Suppressor macrophage treated with lipopolysaccharide for 4 hours (primary cell): ENCODE measurements at places on chromosomes 6 and 20.
A peak's percentile ranks its signal among the peaks of the same experiment; 100 is the strongest.

- no peak for DNase-seq
Observed at GRCh38 chr20:48689388-48689787, 138.4 kb downstream of the PREX1 start.

- DNase-seq, result no peak
Observed at GRCh38 chr6:110490110-110490509, 13.7 kb upstream of the SLC22A16 start.

- no peak for DNase-seq
Observed at GRCh38 chr6:27812805-27813492, 99.2 kb downstream of the OR2B2 start.

DNA sequence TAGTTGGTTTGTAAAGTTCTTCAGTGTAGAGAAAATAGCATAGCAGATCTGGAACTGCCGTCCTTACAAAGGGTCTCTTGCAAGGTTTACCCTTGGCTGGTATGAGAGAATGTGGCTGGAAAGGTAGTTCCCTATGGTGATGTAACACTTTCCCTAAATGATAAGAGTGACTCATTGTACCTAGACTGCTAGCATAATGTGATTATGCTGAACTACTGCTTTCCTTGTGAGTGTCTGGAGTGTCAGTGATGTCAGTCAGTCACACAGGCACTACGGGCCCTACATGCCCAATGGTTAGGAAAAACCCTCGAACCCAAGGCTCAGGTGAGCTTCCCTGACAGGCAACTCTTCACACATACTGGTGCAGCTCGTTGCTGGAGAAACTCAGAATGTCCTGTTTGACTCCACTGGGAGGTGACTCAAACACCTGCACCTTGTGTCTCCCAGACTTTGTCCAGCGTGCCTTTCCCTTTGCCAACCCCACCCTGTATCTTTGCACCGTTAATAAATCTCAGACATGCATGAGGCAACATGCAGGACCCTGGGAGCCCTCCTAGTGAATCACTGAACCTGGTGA, 28.4 kb upstream of the LY86 start:
- DNase-seq, result no peak

GRCh38 chr6:134204031-134204430, 113.9 kb downstream of the SGK1 start:
- DNase-seq, result no peak

GRCh38 chr20:49687595-49688567, 25.8 kb downstream of the B4GALT5 start:
- no peak for DNase-seq

DNA sequence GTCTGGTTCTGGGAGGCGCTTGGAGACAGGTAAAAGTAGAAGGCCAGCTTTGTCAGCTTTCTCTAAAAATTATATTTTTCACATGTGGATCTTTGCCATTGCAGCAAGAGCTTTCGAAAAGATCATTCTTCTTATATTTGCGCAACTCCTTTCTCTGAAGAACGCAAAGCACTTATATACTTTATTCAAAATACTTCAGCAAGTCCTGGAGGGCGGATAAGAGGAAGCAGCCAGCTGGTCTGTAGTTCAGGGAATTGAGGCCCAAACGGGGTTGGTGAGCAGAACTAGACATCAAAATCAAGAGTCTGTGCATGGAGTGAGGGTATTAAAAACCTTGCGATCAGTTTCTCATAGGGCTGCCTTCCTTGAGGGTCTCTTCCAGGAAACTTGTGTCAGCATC, 182.3 kb downstream of the DTNBP1 start:
- no peak for DNase-seq

DNA sequence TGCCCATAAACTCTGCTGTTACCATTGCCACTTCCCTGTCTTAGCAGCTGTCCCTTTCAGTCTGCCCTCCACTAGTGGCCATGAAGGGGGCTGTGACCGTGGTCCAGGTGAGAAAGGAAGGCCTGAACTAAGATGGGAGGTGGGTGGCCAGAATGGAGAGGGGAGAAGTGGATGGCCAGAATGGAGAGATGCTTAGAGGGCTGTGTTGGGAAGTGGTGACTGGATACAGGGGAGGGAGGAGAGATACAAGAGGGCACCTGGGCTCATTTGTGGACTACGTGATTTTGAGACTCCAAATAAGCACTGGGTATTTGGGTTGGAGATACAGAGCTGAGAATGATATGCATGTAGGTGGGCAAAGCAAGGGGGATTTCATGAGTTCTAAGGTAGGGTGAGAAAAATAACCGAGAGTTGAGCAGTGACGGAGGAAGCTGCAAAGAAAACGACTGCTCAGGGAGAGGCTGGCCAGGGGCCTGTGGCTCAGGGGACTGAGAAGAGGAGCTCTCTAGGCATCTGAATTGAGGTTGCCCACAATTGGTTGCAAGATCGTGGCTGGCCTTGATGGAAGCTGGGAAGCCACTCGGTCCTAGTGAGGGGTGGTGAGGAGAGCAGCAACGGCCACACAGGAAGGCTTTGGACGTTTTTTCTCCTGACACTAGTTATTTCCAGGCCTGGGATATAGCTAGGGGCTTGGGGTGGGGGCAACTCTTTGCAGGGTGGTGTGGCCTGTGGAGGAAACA, 36.9 kb downstream of the PANK2 start:
- no peak for DNase-seq

DNA sequence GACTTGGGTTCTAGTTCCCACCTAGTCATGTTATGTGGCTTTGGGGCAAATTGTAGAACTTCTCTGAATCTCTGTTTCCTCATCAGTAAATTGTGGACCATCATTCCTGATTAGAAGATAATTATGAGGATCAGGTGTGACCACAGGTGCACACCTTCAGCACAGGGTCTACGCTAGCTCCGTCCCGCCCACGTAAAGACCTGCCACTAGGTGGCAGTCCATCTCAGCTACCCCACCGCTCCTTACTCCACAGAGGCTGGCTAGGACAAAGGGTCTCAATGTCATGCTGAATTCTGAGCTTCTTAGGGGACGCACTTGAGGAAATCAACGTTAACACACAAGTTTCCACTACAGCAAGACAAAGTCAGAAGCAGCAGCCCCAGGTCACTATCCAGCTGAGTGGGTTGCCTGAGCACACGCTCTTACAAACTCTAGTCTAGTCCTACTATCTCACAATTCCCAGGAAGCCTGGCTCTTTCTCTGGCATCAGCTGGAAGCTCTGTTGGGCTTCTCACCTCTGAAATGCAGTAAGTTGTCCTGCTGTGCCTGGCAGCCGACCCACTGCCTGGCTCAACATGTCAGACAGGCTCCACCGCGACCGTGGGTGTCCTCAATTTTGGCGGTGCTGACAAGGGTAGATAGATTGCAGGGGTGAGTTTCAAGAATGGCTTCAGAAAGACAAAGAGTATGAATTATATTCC, 2.0 kb upstream of the PLCG1 start:
- no peak for DNase-seq

DNA sequence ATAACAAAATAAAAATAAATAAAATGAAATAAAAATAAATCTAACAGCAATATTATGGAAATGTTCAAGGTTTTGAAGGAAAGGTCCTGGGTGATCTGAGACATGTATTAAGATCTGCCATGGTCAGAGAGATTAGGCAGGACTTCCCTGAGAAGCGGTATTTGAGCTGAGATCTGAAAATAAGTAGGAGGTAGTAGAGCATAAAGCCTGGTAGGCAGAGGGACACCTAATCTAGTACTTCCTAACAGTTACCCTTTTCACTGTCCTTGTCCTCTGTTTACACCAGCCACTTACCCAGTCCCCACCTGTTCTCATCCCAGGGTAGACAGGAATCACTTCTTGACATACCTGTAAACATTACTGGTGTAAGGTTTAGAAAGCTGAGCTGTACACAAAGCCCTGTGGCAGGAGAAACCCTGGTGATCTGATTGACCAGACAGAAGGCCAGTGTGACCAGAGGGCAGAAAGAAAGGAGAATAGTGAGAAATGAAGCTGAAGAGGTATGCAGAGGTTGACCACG, 8.3 kb upstream of the ZNF318 start:
- DNase-seq, result no peak

DNA sequence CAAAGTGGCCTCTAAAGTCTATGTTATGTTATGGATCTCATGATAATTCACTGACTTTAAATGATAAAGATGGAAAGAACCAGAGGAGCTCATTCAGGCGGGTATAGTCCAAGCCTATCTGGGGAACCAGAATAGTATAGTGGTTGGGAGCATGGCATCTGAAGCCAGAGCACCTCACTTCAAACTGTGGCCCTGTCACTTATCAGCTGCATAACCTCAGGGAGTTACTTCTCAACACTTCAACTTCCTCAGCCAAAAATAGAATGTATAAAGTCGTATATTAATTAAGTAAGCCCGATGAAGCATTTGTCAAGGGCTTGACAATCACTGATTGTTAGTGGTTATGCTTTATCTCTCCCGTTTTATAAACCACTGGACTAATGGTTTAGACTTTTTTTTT, 112.7 kb downstream of the RTN4IP1 start:
- no peak for DNase-seq

DNA sequence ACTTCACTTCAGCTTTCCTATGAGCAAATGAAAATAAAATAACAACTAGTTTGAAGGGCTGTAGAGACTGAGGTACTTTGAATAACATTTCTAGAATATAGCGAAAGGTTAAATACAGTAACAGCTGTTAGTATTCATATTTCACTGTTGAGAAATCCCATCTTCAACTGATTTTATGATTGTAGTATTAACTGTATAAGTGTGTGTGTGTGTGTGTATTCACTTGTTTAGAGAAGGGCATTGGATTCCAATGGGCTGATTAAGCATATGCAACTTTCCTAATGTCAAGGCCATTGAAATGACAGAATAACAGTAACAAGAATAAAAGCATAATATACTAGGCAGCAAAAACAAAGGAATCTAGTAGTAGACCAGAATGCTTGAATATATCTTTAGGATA, 957.5 kb upstream of the EPHA7 start:
- no peak for DNase-seq

DNA sequence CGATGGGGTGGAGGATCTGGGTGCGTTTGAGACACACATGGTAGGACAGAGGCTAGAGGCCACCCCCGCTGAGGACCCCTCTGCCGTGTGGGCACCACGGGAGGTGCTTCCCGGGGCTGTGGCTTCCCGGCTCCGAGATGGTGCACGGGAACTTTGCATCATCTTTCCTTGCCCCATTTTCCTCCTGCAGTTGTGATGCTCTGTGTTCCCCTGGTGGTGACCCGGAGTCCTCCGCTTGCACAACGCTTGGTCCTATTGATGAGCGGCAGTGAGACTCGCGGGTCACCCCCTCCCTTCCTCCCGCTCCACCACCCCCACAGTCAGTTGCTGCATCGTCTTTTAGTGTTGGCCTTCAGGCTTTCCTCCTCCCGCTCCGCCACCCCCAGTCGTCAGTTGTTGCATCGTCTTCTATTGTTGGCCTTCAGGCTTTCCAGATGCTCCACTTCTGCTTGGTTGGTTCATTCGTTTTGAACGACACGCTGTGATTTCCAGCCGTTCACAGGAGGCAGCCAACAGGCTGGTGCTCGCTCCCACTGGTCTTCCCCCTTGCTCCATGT, 37.3 kb downstream of the PYGB start:
- no peak for DNase-seq

GRCh38 chr20:37274851-37275524, 13.4 kb upstream of the GHRH start:
- DNase-seq, result peak; percentile 92

- no peak for DNase-seq
Observed at GRCh38 chr20:61531553-61532345, 279.7 kb downstream of the CDH4 start.

DNA sequence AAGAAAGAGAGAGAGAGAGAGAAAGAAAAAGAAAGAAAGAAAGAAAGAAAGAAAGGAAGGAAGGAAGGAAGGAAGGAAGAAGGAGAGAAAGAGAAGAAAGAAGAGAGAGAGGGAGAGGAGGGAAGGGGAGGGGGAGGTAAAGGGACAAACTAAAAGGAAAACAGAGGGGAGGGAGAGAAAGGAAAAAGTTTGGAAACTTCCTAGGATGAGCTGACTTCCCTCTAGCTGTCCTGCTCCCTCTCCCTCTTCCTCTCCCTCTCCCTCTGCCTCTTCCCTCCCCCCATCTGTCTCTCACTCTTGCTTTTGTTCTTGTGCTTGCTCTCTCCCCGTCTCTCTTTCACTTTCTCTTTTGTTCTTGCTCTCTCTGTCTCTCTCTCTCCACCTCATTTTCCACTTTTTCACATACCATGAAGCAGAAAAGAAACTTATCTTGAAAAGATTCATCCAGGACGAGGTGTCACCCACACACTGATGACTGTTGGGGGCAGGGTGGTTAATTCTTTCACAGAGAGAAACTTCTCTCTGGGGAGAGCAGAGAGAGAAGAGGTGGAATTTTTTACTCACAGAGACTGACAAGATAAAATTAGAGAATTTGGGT, 56.4 kb upstream of the DUSP22 start:
- peak; percentile 93 for DNase-seq

GRCh38 chr20:32231245-32231644, 23.6 kb downstream of the POFUT1 start:
- DNase-seq, result no peak

GRCh38 chr6:136446579-136447187, 103.5 kb downstream of the MAP7 start:
- DNase-seq, result no peak

DNA sequence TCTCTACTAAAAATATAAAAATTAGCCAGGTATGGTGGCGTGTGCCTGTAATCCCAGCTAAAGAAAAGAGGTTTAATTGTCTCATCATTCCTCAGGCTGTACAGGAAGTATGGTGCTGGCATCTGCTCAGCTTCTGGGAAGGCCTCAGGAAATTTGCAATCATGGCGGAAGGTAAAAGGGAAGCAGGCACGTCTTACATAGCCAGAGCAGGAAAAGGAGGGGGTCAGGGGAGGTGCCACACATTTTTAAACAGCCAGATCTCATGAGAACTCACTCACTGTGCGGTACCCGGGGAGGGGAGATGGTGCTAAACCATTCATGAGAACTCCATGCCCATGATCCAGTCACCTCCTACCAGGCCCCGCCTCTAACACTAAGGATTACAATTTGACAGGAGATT, 191.7 kb downstream of the EYA2 start:
- DNase-seq, result no peak

- DNase-seq, result no peak
Observed at GRCh38 chr20:19096843-19097242, 115.6 kb upstream of the SLC24A3 start.

- DNase-seq, result no peak
Observed at GRCh38 chr20:38151455-38151854, 13.6 kb downstream of the TGM2 start.
